ENCODE measurements at places on chromosomes 16 and 17.

GRCh38 chr16:22008215-22009059 is 526 bp downstream of the MOSMO start:
- no peak for DNase-seq

DNA sequence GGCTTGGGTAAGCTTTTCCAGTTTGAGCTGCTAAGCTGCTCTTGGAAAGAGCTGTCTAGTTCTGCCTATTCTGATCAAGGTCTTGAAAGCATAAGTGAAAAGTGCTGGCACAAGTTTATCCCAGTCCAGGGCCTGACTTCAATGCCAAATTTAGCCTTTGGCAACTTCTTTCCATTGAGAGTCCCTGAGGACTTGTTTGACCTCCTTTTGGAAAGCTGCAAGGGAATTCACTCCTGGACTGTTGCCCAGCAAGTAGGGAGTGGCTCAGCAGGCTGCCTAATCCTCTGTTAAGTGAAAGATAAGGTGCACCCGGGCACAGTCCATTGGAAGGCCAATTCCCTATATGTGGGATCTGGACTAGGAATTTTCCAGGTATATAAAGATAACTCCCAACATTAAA is 16.0 kb upstream of the TANC2 start:
- DNase-seq = no peak

- DNase-seq = no peak
Observed at GRCh38 chr17:81371910-81372760, 23.1 kb upstream of the BAHCC1 start.

DNA sequence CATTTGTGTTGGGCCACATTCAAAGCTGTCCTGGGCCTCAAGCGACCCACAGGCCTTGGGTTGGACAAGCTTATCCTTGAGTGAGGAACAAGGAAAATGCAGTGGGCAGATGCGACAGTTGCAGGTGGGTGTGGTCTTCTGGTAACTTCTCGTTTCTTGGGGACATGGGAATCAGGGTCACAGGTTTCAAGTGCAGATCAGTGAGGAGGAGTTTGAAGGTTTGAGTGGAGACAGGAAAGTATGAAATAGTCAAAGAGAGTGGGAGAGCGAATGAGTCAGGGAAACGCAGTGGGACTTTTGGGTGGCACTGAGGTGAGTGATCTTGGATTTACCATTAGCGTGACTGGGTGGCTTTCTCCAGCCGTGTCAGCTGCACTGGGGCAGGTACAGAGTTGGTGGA is 15.4 kb upstream of the CCL22 start:
- no peak for DNase-seq

DNA sequence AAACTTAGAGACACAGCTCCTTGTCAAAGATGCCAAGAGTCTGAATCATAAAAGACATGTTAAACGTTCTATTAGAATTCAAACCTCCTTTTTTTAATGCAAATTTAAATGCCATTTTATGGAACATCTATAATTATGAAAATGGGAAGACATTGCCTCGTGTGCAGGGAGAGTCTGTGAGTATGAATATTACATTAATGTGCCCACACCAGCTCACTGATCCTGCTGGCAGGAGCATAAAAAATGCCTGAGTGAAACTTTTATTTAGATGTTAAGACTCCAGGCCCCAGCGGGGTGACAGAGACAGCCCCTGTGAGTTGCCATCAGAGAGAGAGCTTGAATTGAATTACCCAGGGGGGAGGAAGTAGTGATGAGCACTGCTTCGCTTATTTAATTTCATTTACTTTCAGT is 84.8 kb downstream of the SNX11 start:
- peak; percentile 3 for DNase-seq

DNA sequence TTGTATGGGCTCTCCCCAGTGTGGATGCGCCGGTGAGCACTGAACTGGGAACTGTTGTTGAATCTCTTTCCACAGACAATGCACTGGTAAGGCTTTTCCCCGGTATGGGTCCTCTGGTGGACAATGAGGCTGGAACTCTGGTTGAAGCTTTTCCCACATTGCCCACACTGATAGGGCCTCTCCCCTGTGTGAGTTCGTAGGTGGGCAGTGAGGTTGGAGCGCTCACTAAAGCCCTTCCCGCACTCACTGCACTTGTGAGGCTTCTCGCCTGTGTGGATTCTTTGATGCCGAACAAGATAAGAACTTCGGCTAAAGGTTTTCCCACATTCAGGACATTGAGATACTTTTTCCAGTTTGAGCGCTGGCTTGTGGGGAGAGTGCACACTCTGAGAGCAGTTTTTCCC is 17.8 kb downstream of the ZSCAN32 start:
- no peak for DNase-seq

GRCh38 chr17:75601057-75601987 is 13.7 kb downstream of the MYO15B start:
- DNase-seq = peak; percentile 29

GRCh38 chr17:82848022-82848592 is 8.3 kb upstream of the ZNF750 start:
- DNase-seq = peak; percentile 65

DNA sequence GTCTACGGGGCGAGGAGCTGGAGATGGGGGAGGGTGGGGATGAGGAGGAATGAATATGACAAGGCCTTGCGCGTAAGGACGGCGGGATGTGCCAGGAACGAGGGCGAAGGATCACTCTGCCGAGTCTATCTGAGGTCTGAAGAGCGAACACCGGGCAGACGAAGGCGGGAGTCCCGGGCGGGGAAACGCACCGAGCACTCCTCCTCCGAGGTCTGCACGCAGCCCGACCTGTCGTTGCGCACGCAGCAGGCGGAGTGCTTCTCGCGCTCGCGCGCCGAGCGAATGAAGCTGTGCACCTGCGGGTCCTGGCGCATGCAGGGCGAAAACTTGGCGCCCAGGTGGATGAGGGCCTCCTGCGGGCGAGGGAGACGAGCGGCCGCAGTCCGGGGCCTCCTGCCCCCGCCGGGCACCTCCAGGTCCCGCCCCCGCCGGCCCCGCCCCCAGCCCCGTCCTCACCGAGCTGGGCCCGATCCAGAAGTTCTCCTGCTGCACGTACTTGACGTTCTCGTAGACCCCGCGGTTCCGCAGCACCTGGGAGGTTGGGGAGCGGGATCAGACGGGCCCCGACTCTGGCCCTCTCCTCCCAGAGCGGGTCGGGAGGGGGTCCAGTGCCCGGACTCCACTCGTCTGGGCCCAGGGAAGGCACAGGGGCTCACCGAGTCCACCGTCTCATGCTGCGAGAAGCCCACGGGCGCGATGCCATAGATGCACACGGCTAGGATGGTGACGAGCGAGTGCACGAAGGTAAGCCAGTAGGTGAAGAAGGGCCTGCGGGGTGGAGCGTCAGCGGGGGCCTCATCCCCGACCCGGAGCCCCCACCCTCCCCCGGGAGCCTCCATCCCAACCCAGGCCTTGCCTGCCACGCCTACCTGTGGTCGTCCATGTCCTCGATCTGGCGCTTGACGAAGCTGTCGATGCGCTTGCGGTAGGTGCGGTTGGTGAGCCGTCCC is 7.6 kb downstream of the SNRNP25 start:
- no peak for DNase-seq

DNA sequence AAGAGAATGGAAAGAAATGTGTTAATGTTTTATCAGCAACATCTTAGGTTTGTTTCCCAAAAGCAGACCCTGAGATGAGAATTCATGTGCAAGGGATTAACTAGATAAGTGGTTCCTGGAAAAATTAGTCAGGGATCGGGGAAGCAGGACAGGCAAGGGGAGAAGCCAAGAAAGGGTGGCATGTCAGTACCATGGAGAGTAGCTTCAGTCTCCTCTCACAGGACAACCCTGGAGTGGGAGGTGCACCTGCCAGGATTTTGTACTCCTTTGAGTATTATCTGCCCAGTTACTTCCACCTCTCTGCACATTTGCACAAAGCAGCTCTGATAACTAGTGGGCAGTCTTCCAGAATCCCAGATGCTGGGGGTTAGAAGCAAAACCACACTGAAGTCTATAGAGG is 117.0 kb downstream of the RGS9 start:
- no peak for DNase-seq

DNA sequence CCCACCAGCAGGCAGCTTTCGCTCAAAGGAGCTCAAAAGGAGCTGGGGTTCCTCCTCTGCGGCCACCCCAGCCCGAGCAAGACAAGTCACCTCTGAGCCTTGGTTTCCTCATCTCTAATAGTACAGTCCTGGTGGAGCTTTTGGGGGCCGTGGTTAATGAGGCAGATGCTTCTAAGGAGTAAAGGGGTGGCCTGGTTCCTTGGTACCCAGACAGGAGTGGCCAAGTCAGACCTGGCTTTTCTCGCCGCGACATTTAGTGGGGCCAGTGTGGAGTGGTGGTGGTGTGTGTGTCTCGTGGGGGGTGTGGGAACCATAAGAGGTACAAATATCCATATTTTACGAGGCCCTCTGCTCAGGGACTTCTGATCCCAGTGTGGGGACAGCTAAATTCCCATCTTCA is 6.7 kb downstream of the FOXF1 start:
- no peak for DNase-seq

GRCh38 chr17:77593081-77593480 is 365.4 kb upstream of the TNRC6C start:
- DNase-seq = no peak

DNA sequence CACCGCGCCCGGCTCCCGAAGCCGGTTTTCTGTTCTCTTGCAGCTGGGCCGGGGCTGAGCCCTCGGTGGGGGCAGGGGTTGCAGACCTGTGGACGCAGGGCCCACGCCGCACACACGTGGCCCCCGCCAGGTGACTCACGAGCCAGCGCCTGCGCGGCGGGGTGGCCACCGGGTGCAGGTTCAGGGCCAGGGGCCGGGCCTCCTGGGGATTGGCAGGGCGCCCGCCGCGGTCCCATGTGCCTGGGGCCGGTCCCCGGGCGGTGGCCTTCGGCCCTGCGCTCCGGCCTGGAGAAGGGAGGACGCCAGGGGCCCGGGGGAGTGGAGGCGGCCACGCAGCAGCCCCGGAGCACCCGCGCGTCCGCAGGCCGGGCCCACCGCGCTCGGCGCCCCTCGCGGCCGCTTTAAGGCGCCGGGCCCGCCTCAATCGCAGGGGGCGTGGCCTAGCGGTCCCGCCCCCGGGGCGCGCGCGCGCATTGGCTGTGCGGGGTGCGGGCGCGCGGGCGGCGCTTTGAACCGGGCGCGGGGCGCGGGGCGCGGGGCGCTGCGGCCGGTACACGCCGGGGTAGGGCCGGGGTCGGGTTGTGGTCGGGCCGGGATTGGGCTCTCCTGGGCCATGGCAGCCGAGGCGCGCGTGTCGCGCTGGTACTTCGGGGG is at the start of gene SLC25A10:
TSS of gene SLC25A10 (plus strand) at position 471 of the 654 bp plus-strand sequence. CDS start at position 614, 143 bp downstream.
- peak; percentile 89 for DNase-seq

DNA sequence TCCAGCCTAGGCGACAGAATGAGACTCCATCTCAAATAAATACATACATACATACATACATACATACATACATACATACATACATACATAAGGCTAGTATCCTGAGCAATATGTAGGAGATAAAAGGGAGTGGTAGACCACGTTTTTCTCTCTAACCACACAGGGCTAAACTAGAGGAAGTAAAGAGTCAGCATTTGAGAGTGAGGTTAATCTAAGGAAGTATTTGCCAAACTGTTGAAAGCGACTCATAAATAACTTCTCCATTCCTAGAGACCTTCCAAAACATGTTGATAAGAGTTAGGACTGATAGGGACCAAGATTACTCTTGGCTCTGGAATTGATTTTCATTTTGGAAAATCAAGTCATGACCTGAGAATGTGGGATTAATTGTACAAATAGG is 68.9 kb downstream of the NEUROD2 start:
- no peak for DNase-seq

GRCh38 chr17:2854143-2855055 is 58.2 kb downstream of the RAP1GAP2 start:
- DNase-seq = no peak

DNA sequence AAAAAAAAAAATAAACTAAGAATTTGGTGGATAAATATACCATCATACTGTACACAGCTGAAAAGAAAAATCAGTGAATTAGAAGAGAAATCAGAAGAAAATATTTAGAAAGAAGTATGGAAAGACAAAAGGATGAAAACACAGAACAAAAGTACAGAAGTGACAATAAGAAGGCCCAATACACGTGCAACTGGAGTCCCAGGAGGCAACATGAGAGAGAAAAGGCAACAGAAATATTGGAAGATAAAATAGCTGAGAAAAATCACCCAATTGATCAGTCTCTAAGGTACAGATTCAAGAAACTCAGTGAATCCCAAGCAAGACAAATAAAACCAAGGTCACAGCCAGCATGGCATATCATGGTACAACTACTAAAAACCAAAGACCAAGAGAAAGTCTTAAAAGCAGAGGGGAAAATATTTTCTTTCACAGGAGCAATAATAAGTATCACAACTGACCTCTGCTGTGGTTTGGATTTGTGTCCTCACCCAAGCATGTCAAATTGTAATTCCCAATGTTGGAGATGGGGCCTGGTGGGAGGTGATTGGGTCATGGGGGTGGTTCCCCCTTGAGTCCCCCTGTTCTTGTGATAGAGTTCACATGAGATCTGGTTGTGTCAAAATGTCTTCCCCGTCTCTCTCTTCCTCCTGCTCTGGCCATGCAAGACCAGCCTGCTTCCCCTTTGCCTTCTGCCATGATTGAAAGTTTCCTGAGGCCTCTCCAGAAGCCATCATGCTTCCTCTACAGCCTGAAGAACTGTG is 20.2 kb upstream of the ENGASE start:
- DNase-seq = no peak

DNA sequence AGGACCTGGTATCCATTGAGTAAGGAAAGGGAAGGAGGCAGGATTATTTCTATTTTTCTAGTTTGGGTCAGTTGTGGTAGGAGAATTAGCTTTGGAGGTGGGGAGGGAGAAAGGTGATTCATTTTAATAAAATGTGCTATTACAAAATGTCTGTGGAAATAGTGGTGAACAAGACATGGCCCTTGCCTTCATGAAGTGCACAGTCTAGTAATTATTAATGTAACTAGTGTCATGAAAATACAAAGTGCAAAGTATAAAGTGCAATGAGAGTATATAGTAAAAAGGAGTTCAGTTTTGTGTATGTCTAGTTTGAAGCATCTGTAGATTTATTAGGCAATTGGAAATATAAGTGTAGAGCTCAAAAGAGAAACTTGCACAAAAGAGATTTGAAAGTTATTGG is 11.9 kb downstream of the NFATC3 start:
- no peak for DNase-seq

GRCh38 chr17:75587675-75588595 is at the start of gene MYO15B:
Gene MYO15B, plus strand, starts transcription at chr17:75587800. Its CDS starts 258 bp downstream, at chr17:75588058.
- peak; percentile 43 for DNase-seq

GRCh38 chr16:10332241-10332640 is 53.6 kb upstream of the ATF7IP2 start:
- DNase-seq = no peak

DNA sequence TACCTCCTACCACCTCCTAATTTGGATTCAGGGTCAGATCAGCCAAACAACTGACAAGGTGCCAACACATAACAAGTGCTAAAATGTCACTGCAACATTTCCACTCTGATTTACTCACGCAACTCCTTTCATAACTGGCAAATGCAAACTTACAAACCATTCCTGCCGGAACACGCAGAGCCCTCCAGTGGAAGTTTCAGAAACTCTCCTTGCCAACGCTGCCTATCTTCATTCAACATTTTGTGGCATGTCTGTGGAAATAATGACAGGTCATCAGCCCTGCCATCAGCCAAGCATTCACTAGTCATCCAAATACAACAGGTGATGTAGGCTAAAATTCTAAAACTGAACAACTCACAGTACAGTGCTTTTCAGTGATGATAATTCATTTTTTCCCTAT is 37.7 kb upstream of the OR3A1 start:
- no peak for DNase-seq

Data from NCI-H345 (cell line).